SK-N-SH treated with all-trans-retinoic acid at 6 μM for 48 hours (cell line): ENCODE measurements at places on chromosomes 6 and 20.

- no peak for ATAC-seq
These were observed 92.6 kb downstream of the ERMARD start for GRCh38 chr6:169843991-169844390.

DNA sequence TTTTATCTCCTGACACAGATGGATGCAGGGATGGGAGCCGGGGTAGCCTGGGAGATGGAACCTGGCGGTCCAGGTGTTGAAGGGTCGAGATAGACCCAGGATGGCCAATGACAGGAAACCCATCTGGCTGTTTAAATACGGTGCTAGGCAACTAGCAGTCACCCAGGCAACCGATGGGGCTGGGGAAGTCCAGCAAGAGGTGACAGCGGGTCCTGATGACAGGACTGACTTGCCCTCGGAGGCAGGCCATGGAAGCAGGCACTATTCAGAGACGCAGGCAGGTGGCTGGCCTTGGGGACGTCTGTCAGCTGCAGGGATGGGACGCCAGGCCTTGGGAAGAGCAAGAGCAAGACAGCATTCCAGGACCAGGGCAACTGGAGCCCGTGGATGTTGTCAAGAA lies 135.4 kb upstream of the RALGAPA2 start:
- no peak for ATAC-seq

DNA sequence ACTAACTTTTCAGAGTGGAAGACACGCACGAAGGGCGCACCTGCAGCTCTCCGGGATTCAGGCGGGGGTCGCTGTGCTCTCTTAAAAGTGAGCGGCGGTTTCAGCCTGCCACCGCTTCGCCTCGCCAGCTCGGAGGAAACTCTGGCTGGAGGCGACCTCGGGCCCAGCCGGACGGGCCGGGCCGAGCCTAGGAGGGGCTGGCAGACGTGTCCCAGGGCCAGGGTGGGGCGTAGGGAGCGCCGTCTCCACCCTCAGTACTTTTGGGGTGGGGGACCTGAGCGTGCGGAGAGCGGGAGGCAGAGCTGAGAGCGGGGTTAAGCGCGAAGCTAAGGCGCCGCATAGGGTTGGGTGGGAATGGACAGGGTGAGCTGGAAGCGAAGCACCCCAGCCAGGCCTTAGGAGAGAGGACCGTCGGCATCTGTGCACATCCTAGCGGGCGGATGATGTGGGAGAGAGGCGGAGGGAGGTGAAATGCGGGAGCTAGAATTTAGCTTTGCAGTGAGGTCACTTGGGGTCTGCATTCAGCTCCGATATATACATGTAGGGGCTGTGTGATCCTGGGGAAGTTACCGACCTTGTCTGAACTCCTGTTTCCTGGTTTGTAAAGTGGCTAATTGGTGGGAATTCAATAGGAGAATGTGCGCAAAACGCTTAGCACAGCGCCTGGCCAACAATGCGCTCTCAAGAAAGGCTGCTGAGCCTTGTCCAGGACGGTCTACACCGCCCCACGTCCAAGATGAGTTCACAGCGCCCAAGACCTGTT lies 6.5 kb upstream of the TFAP2A start:
- no peak for ATAC-seq

- no peak for ATAC-seq
These were observed 9.7 kb upstream of the AFDN start for GRCh38 chr6:167817016-167817415.

DNA sequence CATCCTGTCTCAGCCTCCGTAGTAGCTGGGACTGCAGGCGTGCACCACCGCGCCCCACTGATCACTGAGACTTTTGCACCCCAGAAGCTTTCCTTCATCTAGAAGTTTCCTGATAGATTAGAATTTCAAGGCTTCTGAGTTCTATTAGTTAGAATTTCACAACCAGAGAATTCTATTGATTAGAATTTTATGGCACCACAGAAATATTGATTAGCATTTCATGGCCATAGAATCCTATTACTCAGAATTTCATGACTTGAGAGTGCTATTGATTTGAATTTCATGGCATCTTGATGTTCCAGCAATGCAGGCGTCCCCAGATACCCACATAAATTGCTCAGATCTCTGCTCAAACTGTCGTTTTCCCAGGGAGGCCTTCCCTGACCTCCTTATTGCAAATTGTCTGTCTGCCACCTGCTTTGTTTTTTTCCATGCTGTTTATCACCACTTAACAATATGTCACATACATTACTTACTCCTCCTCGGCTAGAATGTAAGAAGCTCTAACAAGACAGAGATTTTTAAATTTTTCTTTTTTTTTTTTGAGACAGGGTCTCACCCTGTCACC lies 16.9 kb upstream of the CBFA2T2 start:
- no peak for ATAC-seq

DNA sequence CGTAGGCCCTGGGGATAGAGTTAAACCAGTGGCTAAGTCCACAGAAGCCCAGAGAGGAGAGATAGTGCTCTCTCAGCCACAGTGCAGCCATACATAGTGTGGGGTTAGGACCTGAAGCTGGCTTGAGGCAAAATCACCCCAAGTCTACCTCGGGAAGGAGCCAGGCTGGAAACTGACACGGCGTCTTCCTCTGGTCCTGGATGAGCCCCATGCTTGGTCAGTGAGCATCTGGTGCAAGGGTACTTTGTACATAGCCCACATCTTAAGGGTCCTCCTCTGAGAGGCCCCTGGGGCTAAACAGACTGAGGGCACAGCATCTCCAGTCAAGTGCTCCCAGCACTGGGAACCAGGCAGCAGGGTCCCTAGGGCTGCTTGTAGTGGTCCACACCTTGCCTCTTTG lies 45.6 kb downstream of the CDH26 start:
- ATAC-seq = no peak

DNA sequence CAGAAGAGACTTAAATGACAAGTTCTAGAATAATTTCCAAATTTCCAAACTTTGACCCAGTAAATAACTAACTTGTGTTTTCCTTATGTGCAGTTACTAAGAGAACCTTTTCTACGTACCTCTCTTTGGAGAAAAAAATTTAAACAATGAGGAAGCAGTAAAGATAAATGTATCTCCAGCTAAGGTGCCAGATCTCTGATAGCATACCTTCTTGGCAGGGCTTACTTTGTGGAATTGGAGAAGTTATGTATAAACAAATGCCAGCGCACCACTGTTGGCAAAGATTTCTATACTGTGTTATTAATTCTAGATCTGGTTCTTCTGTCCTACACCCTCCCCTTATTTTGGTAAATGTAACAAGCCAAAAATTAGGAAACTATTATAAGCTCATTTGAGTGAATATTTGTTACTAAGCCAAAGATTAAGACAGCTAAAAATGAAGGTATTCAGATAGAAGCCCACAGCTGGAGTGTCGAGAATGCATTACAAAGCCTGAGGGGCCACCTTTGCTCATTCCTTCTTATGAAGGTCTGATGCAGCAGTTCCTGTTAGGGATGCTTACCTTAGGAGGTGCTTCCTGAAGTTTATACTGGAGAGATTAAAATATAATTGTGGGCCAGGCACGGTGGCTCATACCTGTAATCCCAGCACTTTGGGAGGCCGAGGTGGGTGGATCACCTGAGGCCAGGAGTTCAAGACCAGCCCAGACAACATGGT lies 373.1 kb upstream of the SOX4 start:
- ATAC-seq = no peak

DNA sequence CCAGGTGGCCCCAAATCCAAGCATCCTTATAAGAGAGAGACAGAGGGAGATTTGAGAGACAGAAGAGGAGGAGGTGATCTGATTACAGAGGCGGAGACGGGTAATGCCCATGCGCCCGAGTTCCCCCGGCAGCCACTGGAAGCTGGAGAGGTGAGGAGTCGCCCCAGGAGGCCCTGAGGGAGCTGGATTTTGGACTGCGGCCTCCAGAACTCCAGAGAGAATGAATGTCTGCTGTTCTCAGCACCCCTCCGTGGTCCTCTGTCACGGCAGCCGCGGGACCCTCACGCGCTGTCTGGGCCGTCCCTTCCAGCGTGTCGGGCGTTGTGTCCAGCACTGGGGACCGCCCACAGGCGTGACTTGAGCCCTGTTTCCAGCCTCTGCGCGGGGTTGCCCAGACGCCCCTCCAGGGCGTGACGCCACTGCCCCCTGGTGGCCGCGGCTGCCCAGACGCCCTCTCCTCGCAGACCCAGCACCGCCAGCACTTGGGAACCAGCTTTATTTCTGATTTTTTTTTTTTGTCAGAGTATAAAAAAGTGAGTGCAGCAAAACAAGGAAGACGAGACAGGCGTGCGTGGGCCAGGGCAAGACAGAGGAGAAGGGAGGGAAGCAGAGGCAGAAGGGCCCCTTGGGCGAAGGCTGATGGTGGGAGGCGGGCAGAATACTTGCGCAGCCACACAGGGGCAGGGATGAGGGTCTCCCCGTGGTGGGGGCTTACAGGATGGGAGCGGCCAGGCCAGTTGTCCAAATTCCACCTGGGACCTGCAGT lies 4.1 kb upstream of the ZNF512B start:
- peak; percentile 89 for ATAC-seq

DNA sequence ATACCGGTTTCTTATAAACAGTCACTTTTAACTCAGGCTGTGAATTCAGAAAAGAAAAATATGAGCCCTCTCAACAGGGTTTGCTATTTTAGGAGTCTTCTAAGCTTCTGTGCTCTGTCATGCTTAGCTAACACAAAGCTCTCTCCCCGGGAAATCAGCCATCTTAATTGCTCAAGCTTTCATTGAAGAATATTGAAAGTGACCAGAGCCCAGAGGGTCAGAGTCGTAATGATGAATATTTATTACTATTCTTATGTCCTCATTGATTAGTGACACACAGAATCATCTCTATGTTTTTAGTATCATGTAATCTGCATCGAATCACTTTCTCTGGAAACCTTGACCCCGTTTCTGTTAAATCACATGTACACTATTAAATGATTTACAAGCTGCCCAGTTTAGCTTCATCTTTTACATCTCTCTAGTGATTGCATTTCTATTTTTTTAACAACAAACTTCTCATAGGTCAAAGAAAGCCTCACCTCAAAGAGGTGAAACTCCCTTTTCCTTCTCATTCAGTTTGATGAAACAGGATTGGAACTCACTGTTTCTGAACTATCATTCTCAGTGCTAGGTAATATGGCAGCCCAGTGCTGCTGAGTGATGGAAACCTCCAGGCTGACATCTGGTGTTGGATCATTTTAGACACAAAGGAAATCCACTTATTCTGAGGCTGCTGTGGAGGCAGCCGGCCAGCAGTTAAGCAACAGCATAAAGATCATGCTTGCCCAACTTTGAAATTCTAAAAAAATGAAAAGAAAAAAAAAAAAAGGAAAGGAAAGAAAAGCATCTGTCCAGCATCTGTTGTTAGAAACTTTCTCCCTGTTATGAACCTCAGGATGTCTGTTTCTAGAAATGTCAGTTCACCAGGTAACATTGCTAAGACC lies 96.3 kb downstream of the RFPL4B start:
- ATAC-seq = no peak

GRCh38 chr6:79824202-79824601 lies 123.2 kb downstream of the ELOVL4 start:
- ATAC-seq = no peak

DNA sequence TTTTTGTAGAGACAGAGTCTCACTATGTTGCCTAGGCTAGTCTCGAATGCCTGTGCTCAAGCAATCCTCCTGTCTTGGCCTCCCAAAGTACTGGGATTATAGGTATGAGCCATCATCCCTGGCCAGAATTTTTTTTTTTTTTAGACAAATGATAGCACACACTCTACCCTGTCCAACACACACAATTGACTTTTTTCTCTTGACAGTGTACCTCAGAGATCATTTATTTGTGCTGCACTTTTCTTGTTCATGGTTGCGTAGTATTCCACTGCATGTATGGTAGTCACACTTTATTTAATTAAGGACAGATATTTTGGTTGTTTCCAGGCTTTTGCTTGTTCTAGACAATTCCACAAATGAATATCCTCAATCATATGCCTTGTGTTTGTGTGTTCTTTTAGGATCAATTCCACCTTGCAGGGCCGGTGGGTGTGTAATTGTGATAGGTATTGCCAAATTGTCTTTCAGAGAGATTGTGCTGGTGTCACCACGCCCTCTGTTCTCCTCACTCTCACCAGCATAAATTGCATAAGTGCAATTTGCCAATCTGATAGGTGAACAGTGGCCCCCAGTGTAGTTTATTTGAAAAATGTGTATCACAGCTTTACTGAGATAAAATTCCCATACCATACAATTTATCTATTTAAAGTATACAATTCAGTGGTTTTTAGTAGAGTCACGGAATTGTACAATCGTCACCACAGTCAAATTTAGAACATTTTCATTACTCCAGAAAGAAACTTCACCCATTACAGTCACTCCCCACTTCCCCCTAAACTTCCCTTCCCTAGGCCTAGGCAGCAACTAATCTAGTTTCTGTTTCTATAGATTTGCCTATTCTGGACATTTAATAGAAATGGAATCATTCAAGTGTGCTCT lies 20.1 kb downstream of the SRC start:
- ATAC-seq = no peak

DNA sequence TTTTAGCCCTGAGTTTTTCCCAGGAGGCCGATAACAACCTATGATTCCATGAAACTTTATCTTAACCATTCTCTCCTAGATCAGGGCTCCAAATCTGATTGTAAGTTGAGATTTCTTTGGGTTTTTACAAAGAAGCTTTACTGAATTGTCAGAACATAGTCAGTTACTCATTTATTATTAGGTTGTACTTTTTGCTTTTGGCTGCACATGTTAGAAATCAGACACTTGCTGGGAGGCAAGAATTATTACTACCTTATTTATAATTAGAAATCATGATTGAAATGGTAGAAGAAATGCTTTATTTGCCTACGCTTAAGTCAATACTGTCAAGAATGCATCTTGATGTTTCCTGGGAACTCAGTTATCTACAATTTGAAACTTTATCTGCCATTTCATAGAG lies 63.3 kb downstream of the KCNS1 start:
- no peak; the same call in 2 of the 3 replicates for ATAC-seq

DNA sequence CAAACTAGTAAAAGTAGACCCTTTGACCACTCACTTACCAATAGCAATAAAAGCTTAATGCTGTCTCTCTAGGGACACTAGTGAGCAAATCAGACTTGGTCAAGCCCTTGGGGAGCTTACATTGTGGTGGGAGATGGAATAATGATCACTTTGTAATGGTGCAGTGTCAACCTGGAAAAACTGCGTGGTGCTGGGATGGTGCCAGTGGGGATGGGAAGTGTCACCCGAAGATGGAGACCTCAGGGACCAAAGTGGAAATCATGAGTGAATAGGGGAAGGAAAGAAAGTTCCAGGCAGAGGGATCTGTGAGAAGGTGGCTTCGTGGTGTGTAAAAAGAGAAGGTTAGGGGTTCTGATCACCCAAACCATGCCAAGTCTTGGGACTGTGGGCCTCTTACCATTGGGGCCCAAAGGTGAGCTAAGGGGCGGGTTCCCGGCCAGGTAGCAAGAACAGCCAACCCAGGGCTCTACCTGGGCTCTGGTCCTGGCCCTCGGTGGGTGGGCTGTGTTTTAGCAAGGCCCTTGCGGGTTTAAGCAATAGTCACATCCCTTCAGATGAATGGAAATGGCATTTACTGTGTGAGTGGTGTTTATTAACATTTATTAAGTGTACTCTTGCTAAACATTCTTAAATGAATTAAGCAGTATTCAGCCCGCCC lies 15.5 kb downstream of the DYNLRB1 start:
- no peak for ATAC-seq
